ENCODE measurements at places on chromosomes 2 and 18.

GRCh38 chr2:143545059-143545948 lies 416.1 kb downstream of the ARHGAP15 start:
- no peak for DNase-seq

- no peak for DNase-seq
Observed at GRCh38 chr2:120379916-120380893, 34.3 kb downstream of the INHBB start.

DNA sequence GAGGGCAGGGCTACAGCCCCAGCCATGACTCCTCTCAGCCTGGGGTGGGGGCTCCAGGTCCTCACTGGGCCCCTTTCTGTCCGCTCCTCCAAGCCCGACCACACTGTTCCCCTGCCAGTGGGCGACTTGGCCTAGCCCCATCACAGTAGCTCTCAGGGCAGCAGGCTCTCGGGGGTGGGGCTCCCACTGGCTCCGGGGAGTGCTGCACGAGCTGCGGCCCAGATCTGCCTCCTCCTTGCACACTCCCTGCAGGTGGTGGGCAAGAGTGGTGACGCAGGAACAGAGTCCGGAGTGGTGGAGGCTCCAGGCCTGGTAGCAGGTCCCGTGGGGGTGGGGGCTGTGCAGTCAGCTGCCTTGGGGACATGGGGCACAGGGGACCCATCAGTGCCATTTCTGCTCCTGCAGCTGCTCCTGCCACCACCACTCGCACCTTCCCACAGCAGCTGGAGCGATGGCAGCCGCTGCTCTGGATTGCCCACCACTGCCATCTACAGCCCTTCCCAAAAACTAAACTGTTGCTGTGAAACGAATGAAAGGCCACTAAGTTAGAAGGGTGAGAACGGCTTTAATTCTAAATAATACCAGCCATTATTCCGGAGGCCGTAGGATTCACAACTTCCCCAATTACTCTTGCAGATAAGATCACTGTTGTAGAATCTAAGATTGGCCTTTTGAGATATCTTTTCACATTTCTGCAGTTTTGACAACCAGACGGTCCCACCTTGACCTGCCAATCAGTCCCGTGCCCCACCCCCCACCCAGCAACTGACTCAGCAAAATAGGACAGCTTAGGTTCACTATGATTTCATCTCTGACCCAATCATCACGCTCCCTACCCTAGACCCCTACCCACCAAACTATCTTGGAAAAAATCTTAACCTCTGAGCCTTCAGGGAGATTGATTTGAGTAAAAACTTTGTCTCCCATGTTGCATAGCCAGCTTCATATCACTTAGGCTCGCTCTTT lies 530.2 kb downstream of the DCC start:
- no peak for DNase-seq

DNA sequence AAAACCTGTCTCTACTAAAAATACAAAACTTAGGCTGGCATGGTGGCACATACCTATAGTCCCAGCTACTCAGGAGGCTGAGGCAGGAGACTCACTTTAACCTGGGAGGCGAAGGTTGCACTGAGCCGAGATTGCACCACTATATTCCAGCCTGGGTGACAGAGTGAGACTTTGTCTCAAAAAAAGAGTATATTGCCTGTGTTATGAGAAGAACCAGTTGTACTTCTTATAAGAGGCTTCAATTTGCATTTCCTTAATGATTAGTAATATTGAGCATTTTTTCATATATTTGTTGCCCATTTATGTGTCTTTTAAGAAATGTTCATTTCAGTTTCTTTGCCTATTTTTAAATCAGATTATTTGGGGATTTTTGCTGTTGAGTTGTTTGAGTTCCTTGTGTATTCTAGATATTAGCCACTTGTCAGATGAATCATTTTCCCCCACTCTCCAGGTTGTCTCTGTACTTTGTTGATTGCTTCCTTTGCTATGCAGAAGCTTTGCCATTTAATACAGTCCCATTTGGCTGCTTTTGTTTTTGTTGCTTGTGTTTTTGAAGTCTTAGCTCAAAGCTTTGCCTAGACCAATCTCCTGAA lies 75.8 kb upstream of the LRPPRC start:
- no peak for DNase-seq

- DNase-seq = no peak
Observed at GRCh38 chr2:107597507-107597906, 229.2 kb upstream of the RGPD4 start.

DNA sequence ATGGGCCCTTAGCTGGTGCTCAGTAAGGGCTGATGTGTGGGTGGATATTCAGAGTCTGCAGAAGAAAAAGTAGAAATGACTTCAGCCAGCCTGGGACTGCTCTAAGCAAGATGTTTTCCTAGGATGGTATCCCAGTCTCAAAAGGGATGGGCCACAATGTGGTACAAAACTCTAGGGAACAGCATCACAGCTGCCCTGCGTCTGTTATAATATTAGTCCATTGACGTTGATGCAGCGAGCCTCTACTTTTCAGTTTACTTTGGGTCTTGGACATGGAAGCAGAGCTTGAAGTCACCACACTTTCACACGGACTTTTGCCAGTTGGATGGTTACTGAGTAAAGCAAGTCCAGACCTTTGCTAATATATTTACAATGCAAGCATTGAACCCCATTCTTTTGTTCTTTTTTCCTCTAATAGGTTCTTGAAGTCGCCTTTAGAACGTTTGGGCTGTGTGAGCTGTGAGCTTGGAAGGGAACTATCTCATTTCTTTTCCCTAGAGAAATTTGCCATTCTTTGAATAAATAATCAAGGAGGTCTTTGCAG lies 105.7 kb downstream of the RDH14 start:
- DNase-seq = no peak

DNA sequence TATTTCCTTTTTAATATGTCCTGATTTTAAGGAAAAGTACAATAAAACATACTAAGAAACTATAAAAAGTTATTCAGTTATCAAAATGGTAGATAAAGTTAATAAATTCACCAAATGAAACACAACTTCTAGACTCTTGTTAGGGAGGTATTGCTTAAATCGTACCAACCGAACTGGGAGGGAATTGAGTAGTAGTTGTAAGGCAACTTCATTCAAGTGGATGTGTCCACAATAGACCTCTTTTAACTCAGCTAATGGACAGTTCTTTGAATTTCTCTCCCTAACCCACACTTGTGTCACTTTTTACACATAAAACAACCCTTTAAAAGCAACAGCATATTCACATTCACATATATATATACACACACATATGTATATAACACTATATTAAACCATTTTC lies 49.1 kb upstream of the CALCRL start:
- DNase-seq = no peak

DNA sequence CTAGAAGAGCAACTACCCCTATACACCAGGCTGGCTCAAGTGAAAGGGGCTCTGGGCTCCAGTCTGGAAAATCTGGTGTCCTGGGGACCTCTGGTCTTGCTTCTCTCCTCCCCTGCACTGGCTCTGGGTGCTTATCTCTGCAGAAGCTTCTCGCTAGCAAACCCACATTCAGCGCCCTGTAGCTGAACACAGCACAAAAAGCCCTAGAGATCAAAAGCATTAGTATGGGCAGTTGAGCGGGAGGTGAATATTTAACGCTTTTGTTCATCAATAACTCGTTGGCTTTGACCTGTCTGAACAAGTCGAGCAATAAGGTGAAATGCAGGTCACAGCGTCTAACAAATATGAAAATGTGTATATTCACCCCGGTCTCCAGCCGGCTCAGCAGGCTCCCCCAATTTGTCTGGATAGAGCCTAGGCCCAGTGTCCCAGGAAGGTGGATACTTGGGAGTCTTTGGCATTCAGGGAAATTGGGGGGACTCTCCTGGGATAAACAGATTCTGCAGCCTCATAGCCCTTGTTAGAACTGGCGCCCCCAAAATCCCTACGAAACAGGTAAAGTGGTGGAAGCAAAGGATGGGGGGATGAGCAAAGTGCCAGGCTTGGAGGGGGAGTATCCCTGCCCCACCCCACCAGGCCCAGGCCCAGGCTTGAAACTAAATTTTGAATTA lies 2.5 kb upstream of the HOXD4 start:
- DNase-seq = no peak

- DNase-seq = no peak
Observed at GRCh38 chr2:187541086-187542085, 12.8 kb downstream of the TFPI start.

DNA sequence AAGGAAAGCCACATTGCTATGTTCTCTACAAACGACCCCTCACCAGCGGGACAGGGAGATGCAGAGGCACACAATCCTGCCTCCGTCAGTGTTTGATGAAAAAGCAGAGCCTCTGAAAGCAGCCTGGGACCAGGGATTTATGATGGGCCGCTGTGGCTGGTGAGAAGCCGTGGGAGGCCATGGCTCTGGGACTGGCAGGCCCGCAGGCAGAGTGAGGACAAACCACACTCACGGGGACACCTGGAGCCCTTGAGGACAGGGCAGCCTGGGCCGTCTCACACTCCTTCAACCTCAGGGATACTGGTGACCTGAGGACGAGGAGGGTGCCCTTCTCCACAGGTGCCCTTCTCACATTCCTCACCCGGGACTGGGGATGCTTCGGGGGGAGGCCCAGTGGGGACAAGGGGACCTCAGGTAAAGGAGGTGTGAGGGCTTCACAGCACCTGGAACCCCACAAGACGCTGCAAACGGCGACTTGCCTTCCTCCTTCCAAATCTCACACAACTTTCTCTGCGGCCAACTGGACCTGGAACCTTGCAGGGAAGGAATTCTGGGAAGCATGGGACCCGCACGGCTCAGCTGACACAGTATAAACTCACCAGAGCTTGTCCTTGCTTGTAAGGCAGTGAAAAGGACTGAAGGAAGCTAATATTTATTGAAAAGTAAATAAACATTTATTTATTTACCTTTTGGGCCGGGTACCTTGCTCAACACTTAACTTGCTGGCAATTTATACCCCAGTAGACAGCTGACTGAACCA lies 5.3 kb upstream of the LDLRAD4 start:
- no peak for DNase-seq

- no peak for DNase-seq
Observed at GRCh38 chr2:42138163-42139015, 30.8 kb upstream of the EML4 start.

DNA sequence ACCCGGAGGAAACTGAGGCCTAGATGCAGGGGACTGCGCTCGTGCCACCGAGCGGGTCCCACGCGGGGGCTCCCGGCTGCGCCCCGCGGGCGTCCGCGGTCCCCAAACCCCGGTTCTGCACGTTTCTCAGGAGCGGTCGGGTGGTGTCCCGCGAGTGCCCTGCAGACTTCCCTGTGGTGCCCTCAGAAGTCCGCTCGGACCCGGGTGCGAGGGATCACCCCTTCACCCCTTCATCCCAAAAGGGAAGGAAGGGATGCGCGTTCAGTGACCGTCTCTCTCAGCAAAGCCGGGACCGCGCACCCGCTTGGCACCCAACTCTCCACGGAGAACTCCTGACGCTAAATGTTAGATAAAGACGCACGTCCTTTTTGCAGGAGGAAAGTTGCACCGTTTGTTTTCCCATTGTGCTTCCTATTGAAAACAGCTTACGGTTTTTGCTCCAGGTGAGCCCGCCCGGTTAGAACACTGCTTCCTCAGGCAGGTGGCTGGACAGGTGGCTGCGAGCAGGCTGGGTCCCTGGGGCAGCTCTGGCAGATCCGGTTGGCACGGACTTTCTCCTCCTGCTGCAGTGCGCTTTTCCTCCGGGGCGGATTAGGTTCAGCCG lies 779 bp downstream of the DGKD start:
- DNase-seq = no peak

GRCh38 chr18:41343808-41344207 lies 611.2 kb upstream of the PIK3C3 start:
- no peak for DNase-seq

- DNase-seq = peak; percentile 0
Observed at GRCh38 chr18:27685807-27686412, 491.0 kb downstream of the CDH2 start.

DNA sequence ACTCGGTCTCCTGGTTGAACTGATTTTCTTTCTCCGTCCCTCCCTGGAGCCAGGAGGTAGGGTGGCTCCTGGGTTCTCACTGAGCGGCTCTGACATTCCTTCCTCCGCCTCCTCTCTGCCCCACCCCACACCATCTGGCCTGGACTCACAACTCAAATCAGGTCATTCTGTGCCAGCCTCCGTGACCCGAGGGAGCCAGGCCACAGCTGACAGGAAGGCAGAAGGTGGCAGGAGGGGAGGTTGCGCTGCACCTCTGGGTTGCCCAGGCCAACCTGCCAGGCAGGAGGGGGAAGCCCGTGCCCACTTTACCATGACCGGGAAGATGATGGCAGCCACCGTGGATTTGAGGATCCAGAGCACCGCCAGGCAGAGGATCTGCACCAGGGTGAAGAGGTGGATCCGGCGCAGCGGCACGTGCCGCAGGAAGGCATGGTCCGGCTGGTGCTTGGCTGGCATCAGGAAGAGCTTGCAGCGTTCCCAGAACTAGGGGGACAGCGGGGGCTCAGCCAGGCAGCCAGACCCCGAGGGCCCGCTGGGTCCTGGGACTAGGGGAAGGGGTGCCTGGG lies 28.3 kb downstream of the MTHFD2 start:
- no peak for DNase-seq

- peak; percentile 84 for DNase-seq
Observed at GRCh38 chr18:13464432-13465123, 246.0 kb downstream of the LDLRAD4 start.

GRCh38 chr2:224077773-224078507 lies 38.9 kb upstream of the SERPINE2 start:
- DNase-seq = no peak

DNA sequence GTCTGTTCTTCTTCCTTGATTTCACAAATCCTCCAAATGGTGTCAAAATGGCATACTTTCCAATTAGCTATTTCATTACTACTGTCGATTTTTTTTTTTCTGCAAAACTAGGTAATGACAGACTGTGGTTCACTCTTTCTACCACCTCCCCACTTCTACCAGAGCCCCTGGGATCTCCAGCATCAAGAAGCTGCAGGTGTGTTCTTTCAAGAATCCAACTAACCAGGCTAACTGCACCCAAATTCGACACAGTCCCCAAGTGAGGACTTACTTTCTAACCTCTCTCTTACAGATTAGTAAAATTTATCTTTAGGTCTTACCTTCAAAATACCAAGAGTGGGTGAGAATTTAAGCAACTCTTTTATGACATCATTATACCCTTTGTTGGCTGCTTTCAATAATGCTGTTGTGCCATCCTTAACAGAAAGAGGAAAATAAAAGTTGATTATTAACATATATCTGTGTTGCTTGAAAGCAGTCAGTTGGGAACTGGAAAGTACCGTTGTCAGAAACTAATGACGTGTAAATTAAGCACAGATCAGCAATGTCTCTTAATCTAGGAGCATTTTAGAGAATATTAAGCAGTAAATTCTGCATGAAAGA lies 31.2 kb upstream of the NPC1 start:
- DNase-seq = no peak

DNA sequence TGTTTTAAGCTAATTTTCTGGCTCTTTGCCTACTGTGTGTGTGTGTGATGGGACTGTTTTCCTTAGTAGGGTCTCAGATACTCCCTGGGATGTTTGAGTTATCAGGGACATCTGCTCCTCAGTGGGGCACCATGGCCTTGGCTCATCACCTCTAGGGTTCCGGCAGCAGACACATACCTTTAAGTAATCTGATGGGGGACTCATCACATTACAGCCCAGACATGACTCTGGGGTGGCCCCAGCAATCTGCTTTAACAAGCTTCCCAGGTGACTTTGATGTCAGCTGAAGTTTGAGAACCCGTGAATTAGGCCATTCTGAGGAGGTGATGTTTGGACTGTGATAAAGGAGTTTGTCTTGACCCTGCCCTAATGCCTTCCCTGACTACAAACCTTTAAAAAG lies 38.8 kb downstream of the DDX18 start:
- DNase-seq = no peak
